ENCODE measurements at places on chromosomes 11 and 22.
A peak's percentile ranks its signal among the peaks of the same experiment; 100 is the strongest.

DNA sequence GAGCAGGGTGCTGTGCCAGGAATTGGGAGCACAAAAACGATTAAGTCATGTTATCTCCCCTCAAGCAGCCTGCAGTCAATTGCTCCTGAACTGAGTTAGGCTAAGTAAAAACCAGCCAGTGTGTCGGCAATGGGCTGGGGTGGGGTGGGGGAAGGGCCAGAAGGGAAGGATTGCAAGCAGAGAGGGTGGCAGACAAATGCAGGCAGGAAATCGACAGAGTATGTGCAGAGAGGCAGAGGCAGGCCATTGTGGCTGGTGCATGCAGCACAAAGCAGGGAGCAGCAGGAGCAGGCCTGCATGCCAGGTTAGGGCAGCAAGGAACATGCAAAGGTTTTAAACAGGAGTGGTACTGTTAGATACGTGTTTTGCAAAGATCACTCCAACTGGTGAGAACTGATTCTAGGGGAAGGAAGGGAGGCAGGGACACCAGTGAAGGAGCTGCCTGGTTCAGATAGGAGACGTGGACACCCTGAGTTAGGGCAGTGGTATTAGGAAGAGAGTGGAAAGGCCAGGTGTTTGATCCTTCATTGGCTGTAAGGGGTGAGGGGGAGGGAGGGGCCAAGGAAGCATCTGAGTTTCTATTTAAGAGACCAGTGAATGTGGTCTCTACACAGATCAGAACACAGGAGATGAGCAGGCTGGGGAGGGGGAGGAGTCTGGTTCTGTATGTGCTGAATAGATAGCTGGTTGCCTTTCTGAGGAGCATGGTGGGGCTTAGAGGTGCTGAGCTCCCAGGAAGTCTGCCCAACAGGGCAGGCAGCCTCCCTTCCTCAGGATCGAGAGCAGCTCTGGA, 70.8 kb upstream of the PHOX2A start:
- no peak for DNase-seq

DNA sequence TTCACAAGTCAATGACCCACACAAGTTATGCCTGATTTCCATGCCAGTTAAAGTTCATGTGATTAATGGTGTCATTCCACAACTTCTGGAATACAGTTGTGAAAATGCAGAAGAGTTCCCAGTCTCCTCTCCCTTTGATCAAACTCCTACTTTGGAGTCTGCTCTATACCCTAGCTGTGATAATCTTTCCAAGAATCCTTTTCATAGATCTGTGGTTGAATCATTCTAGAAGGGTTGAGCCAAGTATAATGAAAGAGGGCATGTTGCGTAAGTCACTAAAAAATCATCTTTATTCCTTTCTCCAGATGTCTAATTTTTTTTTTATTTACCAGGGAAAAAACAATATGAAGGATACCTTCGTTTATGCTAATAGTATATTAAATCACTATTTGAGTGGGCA, 89.7 kb upstream of the CARD18 start:
- DNase-seq, result no peak

- peak; percentile 96 for DNase-seq
Observed at GRCh38 chr11:111911563-111912401, at the start of gene CRYAB. Gene CRYAB, minus strand, starts transcription at chr11:111911770. Its CDS starts 46 bp downstream, at chr11:111911724.

GRCh38 chr11:75461151-75461550, 28.1 kb upstream of the KLHL35 start:
- no peak for DNase-seq

DNA sequence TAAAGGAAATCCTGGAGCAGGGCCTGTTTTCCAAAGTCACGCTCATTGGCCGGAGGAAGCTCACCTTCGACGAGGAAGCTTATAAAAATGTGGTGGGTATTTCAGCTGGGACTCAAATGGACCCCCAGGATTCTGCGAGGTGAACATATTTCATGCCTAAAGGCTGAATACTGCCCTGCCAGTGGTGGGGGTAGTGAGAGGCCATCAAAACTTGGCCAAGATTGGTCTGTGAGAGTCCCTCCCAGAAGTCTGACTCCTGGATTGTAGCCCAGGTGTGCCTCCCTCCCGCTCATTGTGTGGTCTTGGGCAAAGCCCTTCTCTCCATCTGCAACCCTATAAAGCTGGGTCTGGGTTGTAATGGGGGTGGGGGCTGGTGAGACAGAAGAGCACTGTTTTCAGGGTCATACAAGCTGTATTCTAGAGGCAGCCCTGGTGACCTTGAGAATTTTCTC, 853 bp downstream of the HTATIP2 start:
- no peak for DNase-seq

- no peak for DNase-seq
Observed at GRCh38 chr22:44693756-44694155, 8.2 kb upstream of the PRR5 start.

GRCh38 chr11:121095561-121095960, 5.5 kb upstream of the TECTA start:
- DNase-seq, result no peak

- no peak for DNase-seq
Observed at GRCh38 chr22:35092406-35092805, 26.4 kb downstream of the ISX start.

DNA sequence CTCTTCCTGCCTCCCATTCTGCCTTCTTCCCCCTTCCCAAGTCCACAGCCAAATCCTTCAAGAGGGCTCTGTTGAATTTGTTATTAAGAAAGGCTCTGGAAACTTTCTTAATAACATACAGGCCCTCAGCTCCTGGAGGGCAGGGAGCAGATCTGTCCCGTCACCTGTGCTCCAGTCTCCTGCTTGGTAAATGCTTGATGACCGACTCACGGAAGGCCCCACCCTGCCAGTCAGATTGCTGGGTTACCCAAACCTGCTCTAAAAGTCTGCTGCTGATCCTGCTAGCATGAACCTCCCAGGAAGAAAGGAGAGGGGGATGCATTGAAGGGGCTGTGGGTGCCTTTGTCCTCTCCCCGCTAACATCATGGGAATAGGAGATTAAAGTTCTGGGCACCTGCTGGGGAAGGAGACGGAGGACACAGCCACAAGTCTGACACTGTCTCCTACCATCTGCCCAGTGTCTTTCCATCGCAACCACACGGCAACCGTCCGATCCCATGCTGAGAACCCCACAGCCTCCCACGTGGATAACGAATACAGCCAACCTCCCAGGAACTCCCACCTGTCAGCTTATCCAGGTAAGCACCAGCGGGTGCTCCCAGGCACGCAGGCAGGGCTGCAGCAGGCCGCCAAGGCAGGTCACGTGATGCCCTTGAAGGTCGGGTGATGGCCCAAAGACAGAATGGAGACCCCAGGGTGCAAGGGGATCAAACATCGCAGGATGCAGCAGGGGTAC, 22.5 kb downstream of the CD5 start:
- DNase-seq, result no peak

DNA sequence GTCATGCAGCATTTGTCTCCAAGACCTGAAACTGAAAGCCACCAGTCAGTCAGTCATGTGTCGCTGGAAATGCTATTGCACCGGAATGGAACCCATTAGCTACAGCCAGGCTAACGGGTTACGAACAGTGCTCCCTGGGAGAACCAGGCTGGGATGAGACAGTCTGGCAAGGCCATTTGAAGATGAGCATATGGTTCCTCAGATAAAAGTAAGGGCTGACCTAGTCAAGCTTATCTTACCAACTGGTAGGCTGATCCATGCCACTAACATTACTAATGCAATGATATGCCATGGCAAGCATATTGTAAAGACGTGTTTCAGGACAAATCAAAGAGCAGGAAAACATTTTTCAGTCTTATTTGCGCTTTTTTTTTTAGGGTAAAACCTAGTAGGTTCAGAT, 28.4 kb downstream of the NAP1L4 start:
- no peak for DNase-seq

DNA sequence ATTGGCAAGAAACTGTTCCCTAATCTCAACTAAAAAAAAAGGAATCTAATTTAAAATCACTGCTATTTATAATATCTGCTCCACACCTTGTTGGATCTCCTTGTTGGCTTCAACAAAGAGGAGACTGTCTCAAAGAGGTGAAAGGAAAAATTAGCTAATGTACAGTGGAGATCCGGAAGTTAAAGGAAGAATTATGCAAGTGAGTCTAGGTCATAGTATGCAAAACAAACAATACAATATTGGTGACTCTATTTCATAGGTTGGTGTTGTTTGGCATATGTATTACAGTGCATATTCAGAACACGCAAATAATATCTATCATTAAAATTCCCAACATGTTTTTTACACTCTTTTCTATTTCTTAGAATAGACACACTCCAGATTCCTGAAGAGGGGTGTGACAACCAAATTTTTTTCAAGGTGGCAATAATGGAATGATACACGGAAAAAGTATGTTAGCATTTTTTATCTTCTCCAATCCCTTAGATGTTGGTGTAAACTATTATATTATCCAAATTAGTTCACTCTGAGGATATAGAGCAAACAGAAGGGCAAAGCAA, 685.3 kb downstream of the KCNA4 start:
- no peak for DNase-seq

DNA sequence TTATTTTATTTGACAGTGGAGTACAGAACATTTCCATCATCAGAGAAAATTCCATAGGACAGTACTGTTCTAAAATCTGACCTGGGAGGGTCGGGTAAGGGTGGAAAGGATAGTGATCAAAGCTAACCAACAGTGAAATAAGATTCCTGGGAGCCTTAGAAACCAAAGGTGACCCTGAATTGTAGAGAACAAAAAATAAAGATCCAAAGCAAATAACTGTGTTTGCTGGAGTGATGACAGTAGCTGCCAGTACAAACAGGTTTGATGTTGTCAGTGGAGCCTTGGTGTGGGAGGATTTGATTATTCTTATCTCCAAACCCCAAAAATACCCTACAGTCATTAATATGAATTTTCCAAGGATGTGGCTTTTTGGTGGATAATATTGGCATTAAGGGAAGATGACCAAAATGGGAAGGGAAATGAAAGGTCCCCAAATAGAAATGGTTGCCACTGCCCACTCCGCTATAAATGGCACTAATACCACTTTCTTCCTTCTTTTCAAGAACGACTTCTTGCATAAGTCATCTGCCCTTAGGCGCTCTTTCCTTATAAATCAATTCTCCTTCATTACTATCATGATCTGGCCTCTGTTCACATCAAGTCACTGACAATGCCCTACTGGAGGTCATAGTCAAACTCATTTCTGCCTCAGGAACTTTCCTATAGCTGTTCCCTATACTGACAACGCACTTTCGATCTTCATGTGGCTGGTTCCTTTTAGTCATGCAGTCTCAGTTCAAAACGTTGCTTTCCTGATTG, 44.4 kb downstream of the EHF start:
- DNase-seq, result no peak

- DNase-seq, result no peak
Observed at GRCh38 chr22:31726692-31727091, 23.2 kb downstream of the PRR14L start.

GRCh38 chr11:2377511-2378443, 667 bp downstream of the CD81 start:
- DNase-seq, result peak; percentile 73

DNA sequence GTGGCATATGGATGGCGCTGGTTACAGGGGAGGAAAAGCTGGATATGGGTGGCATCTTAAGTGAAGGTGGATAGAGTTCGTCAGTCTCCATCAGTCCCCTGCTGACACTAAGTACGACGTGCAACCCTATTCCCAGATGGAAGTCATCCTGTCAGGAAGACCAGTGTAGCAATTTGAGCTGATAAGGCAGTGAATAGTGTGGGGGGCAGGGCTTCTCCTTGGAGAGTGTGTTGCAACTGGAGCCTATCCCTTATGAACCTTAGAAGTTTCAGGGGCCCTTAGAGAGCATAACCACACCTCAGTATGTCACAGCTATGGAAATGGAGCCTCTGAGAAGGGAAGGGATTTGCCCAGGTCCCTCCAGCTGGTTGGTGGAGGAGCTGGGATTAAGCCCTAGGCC, 36.1 kb upstream of the ANKK1 start:
- DNase-seq, result no peak

- no peak for DNase-seq
Observed at GRCh38 chr22:19704355-19705015, 9.8 kb upstream of the SEPTIN5 start.

GRCh38 chr11:13602844-13603243, 65.6 kb upstream of the FAR1 start:
- no peak for DNase-seq

DNA sequence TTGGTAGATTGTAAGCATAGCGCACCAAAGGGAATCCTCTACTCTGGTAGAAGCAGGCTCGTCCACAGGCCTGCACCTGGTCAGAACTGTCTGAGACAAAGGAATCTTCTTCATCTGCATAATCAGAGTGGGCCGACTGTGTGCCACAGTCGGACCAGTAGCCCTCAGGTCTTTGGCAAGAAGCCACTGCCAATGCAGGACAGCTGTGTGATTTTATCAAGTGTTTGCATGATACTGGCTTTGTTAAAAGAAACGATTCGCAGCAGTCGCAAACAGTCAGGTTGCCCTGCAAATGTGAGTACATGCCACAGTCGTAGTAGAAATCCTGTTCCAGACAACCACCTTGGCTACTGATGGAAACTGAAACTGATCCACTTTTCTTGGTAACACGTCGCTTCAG, 4.9 kb upstream of the CCDC34 start:
- no peak for DNase-seq

GRCh38 chr11:43879789-43880639, 617 bp upstream of the ALKBH3 start:
- no peak for DNase-seq

- DNase-seq, result no peak
Observed at GRCh38 chr11:130456286-130456685, 7.8 kb downstream of the ADAMTS15 start.

DNA sequence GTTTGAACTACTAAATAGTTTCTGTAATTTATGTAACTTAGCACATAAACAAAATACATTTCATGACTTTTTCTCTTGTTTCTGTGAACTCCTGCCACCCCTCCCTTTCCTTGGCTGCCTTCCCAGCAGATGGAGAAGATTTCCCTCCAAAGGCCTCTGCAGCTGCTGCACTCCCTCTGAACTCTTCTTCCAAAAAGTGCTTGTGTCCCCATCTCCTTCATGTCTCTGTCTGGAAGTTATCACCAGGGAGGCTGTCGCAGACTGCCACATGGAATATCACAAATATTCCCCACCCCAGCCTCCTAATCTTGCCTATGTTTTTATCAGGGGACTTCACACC, 1068.3 kb downstream of the OPCML start:
- DNase-seq, result no peak

- no peak for DNase-seq
Observed at GRCh38 chr22:45740236-45740635, 68.6 kb downstream of the ATXN10 start.

- no peak for DNase-seq
Observed at GRCh38 chr11:35617316-35617686, 959 bp upstream of the FJX1 start.

DNA sequence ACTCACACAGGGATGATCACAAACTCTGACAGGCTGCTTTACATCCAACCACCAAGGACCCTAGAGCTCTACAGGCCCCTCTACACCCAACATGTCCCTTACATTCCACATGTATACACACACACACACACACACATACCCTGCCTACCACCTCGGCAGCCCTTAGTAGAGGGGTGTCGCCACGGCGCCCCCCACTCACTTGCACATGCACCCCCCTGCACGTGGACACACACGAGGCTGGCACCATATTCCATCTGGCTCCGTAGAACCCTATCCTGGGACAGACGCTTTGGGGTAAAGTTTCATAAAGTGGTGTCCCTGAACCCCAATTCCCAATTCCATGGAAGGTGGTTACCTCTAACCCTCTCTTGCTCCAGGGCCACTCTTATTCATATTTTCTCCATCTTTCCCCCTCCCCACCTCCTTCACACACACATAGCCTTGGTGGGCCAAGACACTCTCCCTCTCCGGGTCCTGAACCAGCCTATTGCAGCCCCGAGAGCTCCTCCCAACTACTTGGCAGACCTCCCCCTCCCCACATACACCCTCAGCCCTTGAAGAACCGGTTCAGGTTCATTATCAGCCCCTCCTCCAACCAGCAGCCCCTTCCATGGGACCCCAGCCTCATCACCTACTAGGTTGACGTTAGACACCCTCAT, 809 bp downstream of the PDE2A start:
- DNase-seq, result no peak

- DNase-seq, result no peak
Observed at GRCh38 chr11:69202511-69203221, 46.9 kb downstream of the SMIM38 start.
